CD4-positive, alpha-beta T cell treated with Interleukin-15 for 1 hour (primary cell): ENCODE measurements at places on chromosomes 4 and X.

- DNase-seq: no peak
Measured at GRCh38 chrX:118437283-118437682, 58.3 kb upstream of the DOCK11 start.

DNA sequence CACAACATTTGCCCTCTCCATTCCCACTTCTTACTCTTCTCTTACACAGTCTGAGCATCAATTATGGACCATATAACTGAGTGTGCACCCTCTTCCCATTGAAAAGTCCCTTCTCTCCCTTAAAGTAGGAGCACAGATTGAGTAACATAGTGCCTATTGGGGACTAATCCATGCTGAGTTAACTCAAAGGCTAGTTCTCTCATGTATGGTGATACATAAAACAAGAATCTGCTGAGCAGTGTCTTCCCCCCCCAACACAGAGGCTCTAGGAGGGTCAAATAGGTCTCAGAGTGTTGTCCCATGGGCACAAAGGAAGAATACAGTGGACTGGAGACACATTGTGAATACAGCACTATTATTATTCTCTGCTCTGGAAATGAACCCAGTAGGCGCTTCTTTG is 274.6 kb upstream of the BOD1L1 start:
- DNase-seq: no peak

DNA sequence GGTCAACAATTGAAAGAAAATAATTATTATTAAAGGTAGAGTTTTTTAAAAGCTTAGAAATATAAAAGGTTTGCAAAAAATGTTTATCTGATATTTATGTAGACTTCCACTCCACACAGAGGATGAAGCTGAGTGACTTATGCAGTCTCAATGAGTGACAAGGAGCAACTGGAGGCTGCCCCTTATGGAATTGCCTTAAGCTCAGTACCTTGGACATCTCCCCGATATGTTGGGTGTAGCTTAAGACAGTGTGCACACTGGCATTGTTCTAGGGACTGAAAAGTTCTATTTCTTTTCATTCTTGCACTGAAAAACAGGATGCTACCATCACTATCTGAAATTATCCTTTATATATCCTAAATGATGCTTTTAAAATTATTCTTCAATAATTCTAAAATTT is 292.1 kb downstream of the PRDM5 start:
- DNase-seq: no peak

DNA sequence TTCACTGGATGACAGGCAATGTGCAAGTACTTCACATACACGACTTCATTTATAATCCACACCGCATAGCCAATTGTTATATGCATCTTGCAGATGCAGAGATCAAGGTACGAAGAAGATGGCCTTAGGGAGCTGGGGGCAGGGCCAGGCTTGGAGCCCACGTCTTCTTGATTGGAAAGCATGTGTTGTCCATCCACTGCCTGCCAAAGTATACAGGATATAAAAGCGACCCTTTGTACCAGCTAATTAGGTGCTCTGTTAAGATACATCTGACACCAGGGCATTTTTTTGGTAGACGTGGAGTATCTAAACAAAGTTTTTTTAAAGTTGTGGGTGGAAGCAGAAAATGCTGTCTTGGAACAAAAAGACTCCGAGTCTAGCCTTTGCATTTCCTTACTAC is 1.4 kb downstream of the C4orf36 start:
- DNase-seq: no peak

DNA sequence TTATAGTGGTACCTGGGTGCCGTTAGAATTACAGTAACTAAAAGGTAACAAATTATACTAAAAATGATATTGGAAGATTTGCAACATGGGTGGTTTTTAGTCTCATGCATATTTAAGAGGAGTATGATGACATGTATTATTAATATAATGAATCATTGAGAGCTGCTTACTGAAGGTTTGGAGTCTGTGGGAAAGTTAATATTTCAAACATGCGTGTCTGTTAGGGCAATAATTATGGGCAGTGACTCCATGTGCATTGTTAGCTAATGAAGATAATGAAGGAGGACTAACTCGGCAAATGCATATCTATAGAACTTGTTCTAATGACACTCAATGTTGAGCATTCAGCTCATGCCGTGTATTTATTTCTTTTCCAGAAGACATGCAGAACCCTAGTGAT is 47.1 kb downstream of the MTHFD2L start:
- DNase-seq: no peak

GRCh38 chr4:155208258-155209054 is at the start of gene NPY2R:
NPY2R (plus strand) TSS chr4:155208636; CDS start chr4:155213940, 5,304 bp downstream.
- DNase-seq: no peak

- no peak for DNase-seq
Measured at GRCh38 chr4:129327637-129328036, 231.7 kb downstream of the C4orf33 start.

DNA sequence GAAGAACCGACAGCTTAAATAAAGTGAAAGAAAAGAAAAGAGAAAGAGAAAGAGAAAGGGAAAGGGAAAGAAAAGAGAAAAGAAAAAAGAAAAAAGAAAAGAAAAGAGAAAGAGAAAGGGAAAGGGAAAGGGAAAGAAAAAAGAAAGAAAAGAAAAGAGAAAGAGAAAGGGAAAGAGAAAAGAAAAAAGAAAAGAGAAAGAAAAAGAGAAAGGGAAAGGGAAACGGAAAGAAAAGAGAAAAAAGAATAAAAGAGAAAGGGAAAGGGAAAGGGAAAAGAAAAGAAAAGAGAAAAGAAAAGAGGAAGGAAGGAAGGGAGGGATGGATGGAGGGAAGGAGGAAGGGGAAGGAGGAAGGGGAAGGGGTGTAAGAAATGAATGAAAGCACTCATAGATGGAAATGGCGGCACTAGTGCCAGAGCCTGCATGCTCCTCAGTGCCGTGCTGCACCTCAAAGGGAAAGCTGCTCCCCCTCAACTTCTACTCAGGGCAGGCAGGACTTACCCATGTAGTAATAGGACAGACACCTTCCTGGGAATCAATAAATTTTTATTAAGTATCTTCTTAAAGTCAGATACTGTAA is 70.7 kb downstream of the AFAP1 start:
- no peak for DNase-seq

- no peak for DNase-seq
Measured at GRCh38 chr4:156098805-156099204, 145.1 kb upstream of the CTSO start.

- DNase-seq: no peak
Measured at GRCh38 chrX:19555236-19555635, 39.9 kb upstream of the MAP3K15 start.

DNA sequence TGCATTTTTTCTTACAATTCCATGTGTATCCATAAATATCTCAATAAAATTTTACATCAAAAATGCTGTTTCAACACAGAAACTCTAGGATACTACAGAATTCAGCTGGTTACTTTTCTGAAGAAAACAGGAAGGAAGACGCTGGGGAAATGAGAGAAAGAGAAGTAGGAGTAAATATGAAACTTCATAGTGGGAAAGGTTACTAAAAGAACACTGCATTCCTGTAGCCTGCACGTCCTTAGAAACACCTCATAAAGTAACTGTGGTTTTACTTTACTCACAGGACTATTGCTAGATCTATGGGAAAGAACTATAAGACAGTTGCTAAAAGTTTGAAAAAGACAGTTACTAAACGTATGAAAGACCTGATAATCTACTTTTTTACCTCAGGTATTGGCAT is 23.1 kb downstream of the ATP11C start:
- no peak for DNase-seq

DNA sequence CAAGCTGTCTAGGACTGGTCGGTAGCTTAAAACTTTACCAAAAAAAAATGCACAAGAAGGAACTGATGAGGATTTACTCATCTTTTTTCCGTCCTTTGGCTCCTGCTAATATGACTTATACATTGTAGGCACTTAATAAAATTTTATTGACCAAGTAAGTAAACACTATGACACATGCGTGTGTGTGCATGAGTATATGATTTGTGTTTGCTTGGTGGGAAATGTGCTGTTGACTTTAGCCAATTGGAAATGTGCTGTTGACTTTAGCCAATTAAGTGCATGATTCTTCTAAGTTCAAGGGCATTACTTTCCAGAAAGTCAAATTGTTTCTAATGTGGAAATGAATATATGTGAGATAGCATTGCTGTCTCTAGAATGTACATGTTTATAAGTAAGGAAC is 78.3 kb downstream of the FIP1L1 start:
- no peak for DNase-seq

GRCh38 chr4:99635601-99636000 is 22.0 kb downstream of the C4orf54 start:
- DNase-seq: no peak

DNA sequence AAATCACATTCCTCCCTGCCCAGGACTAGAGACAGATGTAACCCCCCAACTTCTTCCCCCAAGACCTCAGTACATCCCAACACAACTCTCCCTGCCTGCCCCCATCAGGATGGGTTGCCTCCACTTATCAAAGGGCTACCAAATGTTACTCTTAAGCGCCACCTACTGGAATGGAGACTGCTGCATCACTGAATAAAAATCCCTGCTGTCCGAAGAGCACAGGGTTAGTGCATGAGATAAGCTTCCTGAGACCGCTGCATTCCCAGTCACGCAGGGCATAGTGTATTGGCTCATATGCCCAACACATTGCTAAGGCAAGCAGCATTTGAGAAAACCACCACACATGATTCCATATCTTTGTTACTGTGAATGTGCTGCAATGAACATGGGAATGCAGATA is 544.5 kb downstream of the PPP4R3C start:
- no peak for DNase-seq

DNA sequence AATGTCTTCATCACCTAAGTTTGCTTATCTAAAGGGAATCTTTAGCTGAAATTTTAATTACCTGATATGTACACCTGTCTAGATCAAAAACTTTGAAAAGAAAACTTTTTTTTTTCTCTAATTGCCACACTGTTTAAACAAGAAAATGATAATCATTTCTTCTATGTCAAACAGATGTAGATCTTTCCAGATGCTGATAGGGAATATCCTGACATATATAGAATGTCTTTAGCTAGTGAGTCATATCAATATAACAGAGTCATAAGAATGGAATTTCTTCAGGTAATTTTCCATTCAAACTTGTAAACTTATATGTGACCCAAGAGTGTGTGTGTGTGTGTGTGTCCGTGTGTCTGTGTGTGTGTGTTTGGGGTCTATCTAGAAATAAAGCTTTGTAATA is 271.9 kb downstream of the GPM6A start:
- DNase-seq: no peak

- no peak for DNase-seq
Measured at GRCh38 chr4:187378441-187378840, 617.1 kb upstream of the ZFP42 start.

DNA sequence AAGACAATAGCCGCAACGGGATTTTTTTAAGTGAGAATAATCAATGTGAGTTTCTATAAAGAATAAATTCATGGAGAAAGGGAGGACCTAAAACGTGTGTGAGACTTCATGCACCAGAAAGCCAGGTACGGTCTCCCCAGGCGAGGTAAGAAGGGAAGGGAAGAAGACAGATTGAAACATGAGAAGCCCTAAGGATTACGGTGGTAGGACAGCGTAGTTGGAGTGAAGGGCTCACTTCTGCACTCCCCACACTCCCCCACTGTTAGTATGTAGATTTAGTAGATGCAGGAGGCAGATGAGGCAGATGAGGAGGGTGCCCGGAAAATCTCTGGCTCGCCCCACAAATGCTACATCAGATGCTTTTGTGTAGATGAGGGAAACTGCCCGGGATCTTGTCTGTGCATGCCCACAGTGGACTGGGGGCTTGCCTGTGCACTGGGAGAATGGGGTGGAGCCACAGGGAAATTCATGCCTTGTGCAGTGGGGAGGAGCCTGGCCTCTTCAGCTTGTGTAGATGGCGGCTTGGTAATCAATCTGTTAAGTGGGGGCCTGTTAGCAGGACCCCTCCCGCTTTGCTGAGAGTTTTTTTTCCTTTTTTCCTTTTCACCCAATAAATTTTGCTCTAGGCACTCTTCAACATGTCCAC is 1544.5 kb upstream of the TENM3 start:
- no peak for DNase-seq

GRCh38 chr4:40908297-40908696 is 158.5 kb downstream of the NSUN7 start:
- DNase-seq: no peak

DNA sequence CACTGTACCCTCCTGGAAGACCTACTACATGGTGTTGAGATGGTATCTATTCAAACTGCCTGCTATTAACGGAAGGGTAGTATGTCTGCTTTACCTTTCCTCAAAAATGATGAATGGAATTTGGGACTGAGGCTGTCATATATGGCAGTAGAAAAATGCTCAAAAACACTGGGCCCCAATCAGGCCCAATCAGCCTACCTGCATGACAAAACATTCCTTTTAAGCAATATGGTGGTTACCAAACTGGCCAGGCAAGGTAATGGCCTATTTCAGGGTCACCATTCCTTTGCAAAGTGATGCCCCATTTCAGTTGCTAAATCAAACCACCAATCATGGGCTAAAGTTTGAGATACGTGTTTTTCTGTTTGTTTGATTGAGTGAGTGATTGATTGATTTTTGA is 14.9 kb downstream of the RNF150 start:
- DNase-seq: no peak

DNA sequence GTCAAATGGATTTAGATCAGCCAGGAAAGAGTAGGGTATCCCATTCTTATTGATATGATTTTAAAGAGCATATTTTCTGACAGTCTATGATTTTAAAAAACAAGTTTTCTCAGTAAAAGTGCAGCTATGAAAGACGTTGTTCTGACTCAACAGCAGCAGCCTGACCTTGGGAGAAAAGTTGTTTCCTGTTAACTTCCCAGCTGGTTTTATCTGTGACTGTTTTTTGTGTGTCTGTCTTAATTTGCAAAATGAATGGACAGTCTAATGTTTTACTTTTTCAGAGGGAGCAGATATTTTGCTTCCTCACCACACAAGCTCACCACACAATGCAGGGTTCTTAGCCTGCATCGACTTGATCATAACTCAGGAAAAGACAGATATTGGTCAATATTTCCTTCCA is 764 bp upstream of the MTHFD2L start:
- DNase-seq: no peak

DNA sequence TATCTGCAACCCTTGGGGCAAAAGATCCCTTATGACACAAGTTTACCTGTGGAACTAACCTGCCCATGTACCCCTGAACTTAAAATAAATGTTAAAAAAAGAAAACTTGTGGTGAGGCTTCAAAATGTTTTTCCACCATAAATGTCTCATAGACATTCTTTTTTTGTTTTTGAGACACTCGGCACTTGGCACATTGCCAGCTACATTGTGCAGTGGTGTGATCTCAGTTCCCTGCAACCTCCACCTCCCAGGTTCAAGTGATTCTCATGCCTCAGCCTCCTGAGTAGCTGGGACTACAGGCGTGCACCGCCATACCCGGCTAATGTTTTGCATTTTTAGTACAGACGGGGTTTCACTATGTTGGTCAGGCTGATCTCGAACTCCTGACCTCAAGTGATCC is 528.9 kb upstream of the CXorf51A start:
- no peak for DNase-seq

GRCh38 chrX:107484002-107484726 is 34.7 kb downstream of the FRMPD3 start:
- DNase-seq: no peak

DNA sequence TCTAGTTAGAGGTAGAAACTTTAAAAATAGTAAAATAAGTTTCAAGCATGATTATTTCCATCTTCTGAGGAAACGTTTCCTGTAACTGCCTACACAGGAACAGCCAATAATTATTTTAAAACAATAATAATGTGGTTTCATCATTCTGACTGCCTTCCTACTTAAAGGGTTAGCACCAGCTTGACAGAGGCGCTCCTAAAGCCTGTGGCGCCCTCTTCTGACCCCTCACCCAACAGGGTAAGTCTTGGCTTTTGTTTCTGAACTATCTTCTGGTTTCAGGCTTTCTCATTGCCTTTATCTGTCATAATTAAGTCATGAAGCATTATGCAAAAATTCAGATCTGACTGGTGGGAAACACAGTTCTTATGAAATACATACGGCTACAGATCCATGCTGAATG is 96.7 kb downstream of the ITM2A start:
- DNase-seq: peak; percentile 78

GRCh38 chr4:182310962-182311361 is 67.8 kb downstream of the TENM3 start:
- DNase-seq: no peak
